Stimulated activated CD4-positive, alpha-beta T cell treated with anti-CD3 and anti-CD28 coated beads, Interleukin-1b, Interleukin-23, amount 100 ng/mL, for 24 hours (primary cell): ENCODE measurements at places on chromosomes 16 and 17.

DNA sequence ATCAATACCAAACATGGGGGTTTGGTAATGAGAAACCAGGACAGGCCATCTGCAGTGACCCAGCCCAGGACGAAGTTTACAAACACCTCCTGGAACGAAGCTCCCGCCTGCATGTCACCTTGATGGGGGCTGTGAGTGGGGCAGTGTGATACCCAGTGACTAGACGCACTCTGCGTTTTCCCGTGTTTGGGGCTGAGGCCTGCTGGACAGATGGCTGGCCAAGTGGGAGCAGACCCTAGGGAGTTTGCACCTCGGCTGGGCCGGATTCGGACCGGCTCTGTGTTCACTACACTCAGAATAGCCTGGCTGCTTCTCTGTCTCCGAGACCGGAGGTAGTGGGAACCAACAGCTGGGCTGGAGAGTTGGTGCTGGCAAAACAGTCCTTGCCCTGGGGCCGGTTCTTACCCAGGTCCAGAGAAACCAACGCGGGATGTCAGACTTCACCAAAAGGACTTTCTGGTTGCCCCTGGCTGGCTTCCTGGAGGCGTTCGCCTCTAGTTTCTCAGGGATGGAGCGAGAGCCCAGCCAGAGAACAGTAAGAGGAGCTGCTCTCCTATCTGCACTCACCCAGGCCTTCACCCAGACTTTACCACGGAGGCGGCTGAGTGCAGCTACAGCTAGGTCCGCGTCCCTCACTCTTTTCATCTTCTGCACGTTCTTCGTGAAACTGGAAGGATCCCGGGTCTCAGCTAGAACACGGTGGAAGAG, 20.4 kb downstream of the CARHSP1 start:
- no peak for DNase-seq

DNA sequence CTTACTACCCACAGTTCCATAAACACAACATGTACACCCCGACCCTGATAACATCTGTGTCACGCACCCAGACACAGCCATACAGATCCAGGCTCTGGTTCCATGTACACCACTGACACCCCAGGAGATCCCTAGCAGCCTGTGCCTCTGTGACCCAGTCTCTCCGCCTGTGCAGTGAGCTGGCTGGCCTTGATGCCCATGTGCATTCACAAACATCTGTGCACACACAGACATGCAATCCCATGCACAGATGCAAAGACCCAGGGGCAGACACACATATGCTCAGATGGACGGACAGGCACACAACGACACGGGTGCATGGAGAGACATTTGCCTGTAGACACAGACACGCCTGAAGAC, 4.1 kb downstream of the CCDC102A start:
- DNase-seq = no peak

- DNase-seq = no peak
These were observed 342.0 kb upstream of the XYLT1 start for GRCh38 chr16:17812771-17813170.

DNA sequence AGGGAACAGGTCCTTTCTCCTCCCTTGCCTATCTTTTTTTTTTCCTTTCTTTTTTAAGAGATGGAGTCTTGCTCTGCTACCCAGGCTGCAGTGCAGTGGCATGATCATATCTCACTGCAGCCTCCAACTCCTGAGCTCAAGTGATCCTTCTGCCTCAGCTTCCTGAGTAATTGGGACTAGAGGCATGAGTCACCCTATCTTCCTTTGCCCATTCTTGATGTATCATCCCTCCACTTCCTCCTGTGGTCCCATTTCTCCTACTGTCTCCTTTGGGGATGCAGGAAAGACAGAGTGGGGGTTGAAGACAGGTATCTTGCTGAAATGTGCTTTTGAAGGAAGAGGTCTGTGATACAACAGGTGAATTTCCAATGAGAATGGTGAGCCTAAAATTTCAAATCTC, 5.5 kb downstream of the MYO19 start:
- DNase-seq = no peak

DNA sequence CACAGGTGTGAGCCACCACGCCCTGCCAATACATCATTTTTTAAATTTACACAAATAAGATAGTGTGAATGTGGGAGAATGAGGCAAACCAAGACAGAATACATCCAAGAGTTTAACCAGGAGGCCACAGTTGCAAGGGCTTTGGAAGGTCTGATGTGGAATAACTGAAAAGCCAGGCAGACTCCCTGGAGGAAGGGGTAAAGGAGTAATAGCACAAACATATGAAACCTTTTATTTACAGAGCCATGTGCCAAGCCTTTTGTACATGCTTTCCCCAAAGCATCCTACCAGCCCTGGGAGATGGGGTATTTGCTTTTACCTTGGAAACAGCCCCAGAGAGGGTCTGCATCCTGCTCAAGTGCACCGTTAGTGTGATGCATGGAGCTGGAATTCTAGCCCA, 4.7 kb downstream of the ADGRG3 start:
- no peak for DNase-seq

DNA sequence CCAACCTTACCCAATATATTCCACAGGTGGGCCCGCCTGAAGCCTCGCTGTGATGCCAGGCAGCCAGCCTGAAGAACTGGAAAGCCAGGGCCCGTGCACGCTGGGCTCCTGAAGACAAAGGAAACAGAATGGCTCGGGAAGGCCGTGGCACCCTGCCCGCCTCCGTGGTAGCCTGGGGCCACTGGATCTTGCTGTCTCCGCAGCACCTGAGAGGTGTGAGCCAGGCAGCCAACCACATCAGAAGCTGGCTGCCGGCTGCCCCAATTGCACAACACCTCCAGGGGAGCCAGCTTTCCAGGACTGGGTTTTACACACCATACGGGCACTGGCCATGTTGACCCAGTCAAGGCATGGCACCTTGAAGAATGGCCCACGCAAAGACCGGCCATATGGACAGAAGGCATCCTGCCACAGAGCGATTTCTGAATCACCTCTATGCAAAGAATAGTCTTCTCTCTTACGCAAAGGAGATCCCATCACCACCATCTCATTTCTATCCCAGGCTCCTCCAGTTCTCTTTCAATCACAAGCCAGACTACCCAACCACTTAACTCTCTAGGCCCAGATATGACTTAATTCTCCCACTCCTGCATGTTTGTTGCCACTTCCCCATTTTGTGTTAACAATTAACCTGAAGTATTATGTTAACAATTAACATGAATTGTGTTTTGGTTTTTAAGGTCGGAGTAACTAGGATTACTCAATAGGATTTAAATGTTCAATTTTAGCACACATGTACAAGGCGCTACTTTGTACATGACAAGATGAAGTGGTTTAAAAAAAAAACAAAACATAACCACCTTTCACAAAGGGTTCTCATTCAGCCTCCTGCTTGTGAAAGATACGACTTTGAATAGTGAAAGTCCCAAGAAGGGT, 32.1 kb downstream of the ZFHX3 start:
- DNase-seq = no peak

- no peak for DNase-seq
These were observed 17.4 kb upstream of the CMIP start for GRCh38 chr16:81427219-81427618.

- DNase-seq = no peak
These were observed 3.0 kb upstream of the SLFN5 start for GRCh38 chr17:35239823-35240222.

GRCh38 chr17:81152288-81152828, 12.9 kb upstream of the PVALEF start:
- no peak for DNase-seq

GRCh38 chr17:67980456-67980855, 15.8 kb downstream of the C17orf58 start:
- DNase-seq = no peak

- DNase-seq = no peak
These were observed 20.7 kb upstream of the TVP23A start for GRCh38 chr16:10839279-10839666.

DNA sequence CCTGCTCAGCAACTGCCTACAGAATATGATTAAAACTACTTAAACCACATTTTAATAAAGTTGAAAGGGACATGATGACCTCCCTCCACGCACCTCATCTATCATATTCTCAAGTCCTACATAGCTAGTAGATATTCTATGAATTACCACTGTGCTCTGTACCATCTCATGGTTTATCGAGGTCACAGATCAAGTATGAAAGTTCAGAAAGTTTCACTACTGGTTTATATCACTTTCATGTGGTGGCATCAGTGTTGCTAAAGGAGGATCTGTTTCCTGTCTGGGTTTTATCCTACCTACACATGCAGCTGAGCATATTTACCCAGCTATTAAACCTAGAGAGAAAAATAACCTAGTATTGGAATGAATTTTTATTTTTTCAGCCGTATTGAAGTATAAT, 214.9 kb upstream of the MON1B start:
- DNase-seq = no peak

- DNase-seq = no peak
These were observed 199.4 kb downstream of the AATF start for GRCh38 chr17:37148156-37148555.

DNA sequence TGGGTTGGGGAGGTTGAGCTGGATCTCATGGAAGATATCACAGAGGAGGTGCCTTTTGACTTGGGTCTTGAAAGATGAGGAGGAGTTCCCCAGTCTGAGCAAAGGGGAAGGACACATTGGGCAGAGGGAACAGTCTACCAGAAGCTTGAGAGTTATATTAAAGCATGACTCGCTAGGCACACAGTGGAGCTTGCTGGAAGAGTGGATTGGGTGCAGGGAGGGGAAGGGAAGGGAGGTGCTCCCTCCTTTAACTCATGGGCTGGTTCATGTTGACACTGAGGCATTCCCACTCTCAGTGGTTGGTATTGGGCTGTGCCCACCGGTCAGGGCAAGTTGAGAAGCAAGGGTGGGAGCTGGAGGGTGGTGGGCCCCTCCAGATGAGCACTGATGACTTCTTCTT, 5.9 kb downstream of the TMEM98 start:
- DNase-seq = no peak

DNA sequence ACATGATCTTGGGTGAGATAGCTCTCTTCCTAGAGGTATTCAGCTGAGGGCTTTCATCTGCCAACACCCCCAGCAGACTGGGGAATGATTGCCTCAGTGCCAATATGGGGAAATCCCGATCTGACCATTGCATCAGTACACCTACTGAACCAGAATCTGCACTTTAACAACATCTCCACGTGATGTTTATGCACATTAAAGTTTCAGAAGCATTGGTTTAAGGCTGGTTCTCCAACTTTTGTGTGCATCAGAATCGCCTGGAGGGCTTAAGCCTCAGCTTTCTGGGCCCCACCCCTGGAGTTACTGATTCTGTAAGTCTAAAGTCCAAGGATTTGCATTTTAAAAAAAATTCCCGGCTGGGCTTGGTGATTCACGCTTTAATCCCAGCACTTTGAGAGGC, 123.6 kb upstream of the MED13 start:
- no peak for DNase-seq

DNA sequence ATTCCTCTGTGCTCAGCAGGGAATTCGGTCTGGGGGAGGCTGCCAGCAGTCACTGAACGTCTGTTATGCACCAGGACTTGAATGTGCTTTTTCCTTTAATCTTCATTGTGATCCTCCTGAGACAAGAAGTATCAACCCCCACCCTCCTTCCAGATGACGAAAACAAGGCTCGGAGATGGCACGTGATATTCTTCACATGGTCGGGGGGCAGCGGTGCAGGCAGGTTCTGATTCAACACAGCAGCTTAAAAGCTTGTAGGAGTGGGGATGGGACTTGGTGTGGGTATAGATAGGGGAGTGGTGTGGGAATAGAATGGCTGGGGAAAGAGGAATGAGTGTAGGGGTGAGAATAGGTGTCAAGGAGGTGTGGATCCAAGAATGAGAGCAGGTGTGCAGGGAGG, 6.4 kb downstream of the NECAB2 start:
- DNase-seq = no peak

DNA sequence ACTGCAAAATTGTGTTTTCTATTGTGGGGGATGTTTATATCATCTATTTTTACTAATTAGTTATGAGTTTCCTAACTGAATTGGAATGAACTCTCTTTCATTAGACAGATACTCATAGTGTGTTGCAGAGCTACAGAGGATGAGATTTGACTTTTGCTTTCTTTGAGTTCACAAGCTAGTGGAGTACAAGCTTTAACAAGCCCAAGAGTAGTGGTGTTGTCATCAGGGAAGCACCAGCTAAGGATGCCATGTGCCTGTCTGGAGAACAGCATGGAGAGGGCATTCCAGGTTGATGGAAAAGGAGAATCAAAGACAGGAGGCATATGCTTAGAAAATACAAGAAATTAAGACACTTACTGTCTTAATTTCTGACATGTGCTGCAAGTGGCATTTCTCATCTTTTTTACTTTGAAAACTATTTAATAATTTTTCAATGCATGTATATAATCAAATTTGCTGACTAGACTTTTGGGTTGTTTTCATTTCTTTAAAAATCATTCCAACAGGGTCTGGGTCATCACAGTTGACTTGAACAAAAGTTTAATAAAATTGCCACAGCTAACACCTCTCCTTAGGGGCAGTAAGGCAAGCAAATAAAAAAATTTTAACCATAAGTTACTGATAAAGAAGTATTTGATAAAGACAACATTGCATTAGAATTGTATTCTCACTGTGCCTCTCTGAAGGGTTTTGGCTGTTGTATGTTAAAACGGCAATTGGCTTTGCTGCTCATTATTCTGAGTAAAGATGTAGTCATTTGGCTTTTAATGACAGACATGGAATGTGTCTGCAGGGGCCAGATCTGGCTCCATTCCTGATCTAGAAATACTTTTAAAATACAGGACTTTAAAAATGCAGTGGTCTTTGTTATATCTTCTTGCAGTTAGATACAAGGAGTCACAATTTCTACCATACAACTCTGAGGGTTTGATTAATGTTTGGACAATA, 323.7 kb upstream of the CDH11 start:
- no peak for DNase-seq

DNA sequence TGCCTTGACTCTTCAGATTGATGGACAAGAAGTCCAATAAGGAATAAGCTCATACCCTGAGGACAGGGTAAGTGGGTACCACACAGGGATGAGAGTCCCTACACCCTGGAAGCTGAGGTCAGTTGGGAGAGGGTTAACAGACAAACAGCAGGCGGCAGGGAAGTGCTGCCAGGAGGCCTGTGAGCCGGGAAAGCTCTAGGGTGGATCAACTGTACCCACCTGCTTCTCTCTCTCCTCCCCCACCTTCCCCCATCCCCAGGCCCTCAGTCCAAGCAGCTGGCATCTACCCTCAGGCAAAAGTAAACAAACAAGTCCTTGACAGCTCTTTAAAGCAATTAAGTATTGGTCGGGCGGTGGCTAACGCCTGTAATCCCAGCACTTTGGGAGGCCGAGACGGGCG, 20.7 kb upstream of the MYLK3 start:
- no peak for DNase-seq

GRCh38 chr17:7435676-7436555, 681 bp downstream of the TMEM102 start:
- peak; percentile 48 for DNase-seq

GRCh38 chr16:15879255-15879811, 9.1 kb downstream of the CEP20 start:
- no peak for DNase-seq

DNA sequence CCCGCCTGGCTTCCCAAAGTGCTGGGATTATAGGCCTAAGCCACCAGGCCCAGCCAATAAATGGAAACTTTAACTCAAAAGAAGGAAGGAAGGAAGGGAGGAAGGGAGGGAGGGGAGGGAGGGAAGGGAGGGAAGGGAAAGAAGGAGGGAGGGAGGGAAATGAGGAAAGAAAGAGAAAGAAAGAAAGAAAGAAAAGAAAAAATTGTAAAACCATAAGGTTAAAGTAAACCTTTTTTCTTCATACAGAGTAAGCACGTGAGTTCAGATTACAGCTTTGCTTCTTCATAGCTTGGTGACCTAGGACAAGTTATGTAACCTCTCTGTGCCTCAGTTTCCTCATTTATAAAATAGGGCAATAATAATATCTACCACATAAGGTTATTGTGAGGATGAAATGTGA, 26.0 kb downstream of the LRRC37B start:
- DNase-seq = no peak
